ENCODE measurements at places on chromosomes 2 and 18.

- no peak for DNase-seq
Measured at GRCh38 chr2:211503198-211503597, 946.8 kb downstream of the CPS1 start.

GRCh38 chr2:9336241-9336575 is 87.1 kb downstream of the ITGB1BP1 start:
- DNase-seq = no peak

DNA sequence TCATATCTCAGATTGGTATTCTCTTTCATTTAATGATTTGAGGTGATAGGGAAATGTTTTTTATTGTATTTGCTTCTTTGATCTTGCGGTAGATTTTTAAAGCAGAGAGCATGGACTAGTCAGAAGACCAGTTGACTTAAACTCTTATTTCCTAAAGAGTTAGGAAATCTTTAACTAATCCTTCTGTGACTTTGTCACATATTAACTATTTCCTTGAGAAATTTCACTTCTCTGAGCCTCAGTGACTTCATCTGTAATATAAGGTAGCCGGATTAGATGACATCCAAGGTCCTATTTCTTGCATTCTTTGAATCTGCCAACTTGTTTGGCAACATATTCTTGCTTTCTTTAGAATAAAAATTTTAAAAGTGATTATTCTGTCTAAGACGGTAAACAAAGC is 55.6 kb downstream of the MTX2 start:
- DNase-seq = no peak

DNA sequence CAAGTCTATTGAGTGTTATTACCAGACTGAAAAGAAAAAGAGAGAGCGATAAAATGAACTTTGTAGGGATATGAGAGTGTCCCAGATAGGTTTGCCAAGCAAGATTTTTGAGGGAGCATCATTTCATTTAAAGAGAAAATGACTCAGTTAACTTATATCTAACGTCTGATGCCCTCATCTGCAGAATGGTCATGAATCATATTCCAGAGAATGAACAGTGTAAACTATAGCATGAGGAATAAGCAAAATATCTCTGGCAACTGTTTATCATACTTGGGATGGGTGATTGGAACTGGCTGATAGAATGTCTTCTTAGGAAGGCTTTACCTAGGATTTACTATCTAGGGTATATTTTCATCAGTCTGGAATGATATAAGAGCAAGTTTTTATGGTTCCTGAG is 289.4 kb downstream of the CMPK2 start:
- no peak for DNase-seq

- no peak for DNase-seq
Measured at GRCh38 chr2:89850881-89851582, 1159.6 kb downstream of the RPIA start.

- no peak for DNase-seq
Measured at GRCh38 chr2:170525566-170525900, 189.6 kb upstream of the SP5 start.

- no peak for DNase-seq
Measured at GRCh38 chr2:102630458-102630857, 11.1 kb downstream of the SLC9A2 start.

DNA sequence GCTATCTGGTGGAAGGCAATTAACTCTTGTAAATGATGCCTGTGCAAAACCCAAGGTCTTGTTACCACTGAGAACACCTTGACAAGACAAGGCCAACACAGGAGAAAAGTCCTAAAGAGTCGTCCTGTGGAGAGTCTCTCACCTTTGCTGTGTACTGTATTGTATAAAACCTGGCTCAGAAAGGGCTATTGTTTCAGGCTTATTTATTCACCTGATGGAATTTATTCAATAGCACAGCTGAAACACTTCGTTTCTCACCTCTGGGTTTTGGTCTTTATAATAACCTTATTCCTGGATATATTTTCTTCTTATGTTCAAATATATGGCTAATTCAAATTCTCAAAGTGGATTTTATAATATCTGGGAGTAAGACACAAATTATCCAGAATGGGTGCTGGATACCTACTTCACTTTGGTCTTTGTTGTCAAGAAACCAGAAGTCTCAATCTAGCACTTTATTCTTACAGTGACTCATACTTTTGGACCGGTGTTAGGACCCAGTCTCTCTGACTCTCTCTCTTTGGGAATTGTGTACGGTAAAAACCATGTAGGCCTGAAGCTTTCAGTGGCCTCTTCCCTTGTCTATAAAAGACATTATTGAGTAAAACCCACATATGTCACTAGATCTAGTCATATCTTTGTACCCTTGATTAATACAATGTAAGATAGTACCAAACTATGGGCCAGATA is 16.1 kb upstream of the STAT4 start:
- no peak for DNase-seq

DNA sequence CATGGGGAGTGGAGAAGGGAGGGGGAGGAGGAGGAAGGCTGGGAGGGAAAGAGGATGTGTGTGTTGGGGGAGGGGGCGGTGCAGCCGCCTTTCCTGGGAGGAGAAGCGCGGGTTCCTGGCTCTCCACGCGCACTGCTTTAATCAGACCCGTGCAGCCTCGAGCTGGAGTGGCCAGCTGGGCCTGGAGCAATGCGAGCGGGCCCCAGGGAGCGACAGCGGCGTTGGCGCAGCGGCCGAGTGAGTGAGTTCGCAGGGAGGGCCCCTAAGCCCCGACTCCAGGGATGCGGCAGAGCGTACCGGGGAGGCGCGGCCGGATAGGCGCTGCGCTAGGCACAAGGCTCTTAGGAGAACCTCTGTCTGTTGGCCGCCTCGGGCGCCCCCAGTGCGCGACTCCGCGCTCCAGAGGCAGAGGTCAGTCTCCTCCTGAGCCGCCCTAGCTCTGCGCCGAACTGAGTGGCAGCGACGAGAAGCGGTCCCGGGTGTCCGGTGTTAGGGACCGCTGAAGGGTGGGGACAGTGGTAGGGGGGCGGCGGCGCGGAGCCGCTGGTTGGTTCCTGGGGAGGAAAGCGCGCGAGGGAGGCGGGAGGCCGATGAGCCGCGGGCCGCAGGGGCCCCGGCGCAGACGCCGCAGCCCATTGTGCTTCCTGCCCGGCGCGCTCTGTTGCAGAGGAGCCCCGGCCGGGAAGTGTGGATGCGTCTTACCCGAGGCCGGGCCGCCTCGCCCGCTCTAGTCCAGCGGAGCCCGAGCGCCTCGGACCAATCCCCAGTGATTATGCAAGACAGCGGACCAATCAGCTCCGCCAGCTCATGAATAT is 455 bp upstream of the DLX1 start:
- peak; percentile 53 for DNase-seq

DNA sequence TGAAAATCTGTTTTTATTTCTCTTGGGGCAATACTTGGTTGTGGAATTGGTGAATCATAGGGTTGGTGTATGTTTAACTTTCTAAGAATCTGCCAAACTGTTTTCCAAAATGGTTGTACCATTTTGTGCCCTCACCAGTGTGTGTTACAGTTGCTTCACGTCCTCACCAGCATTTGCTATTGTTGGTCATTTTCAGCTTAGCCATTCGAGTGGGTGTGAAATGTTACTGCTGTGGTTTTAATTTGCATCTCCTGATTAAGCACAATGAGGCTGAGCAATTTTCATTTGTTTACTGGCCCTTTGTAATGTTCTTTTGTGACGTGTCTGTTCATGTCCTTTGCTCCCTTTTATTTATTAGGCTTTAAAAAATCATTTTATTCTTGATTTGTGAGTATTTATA is 49.7 kb downstream of the FOSL2 start:
- DNase-seq = no peak

DNA sequence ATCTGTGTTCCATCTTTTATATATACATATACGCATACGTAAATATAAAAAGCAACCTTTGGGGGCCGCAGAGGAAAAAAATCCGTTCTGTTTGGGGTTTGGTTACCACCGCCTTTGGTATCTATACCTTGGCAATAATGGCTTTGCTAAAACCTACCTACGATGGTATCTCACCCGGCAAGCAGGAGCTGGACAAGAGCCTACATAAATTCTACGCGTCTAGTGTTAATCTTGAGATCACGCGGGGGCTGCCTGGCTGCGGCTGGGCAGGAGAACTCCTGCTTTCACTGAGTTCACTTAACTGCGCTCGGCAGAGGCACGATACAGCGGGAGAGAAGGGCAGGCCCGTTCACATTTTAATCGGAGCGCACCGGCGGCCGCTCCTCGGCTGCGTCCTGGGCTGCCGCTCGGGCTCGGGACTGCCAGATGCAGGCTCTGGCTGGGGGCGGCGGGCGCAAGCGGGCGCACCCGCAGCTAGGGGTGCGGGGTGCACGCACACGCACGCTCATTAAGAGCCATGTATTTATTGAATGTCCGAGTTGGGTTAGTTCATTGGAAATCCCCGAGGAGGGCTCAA is 1.7 kb upstream of the POU3F3 start:
- no peak for DNase-seq

DNA sequence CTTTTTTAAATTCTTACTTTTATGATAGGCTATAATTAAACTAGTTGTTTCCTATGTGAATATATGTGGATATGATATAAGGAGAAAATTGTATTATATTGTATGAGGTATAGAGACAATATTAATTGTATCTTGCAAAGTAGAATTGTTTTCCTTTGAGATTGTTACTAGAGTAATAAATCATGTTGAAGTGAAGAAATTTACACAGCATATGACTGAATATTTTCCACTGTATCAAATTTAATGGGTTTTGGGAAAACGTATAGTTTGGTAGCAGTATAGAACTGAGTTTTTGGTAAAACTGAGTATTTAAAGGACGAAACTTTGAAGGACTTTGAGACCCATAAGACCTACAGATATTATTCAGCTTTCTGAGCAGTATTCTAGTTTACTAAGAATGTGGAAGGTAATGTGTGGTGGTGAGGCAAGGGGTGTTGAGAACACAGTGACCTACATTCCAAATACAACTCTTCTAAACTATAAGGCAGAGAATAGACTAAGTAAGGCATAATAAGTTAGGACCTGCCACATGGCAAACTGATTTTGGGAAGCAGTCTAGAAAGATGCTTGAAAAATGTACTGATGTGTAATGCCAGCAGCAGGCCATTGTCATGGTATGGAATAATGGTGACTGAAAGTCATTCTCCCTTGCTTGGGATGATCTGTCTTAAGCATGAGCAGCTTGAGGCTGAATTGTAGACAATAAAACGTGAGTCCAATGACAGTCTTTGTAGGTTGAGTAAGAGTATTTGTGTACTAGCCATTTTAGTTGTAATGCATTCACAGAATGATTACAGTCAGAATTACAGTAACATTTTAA is 29.6 kb downstream of the PKP4 start:
- DNase-seq = no peak

DNA sequence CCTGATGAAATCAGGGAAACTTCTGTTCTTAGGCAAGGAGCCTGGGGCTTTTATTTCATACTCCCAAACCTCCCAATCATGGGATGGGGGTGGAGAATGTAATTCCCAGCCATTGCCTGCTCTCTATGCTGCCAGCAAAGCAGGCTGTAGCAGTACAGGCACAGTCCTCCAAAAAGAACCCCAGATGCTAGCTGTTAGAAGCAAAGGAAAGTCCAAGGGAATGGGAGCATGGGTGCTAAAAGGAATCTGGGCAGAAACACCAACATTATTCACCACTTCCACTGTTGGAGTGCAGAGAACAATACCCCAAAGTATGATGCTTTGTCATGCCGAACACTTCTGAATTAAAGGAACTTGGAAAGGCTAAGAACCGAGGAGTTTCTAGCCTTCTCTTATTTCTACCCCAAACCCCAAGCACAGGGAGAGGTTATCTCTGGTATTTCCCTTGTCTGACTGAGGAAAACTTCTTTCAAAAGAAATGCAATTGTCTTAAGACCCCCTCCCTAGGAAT is 24.7 kb downstream of the MDH1 start:
- DNase-seq = no peak

DNA sequence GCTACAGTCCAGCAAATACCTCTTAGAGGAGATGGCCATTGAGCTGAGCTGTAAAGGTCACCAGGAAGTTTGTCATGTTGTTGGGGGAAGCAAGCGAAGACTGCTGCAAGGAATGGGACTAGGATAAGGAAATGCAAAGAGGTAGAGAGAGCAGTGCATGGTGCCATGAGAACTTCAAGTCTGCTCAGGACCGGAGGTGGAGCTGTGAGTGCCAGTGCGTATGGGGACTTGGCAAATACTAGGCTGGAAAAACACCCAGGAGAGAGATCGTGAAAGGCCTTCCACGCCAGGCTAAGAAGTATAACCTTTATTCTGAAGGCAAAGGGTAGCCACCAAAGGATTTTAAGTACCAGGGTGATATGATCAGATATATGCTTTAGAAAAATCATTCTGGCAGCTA is 71.3 kb downstream of the MEIS1 start:
- no peak for DNase-seq

GRCh38 chr2:29196792-29197788 is 81.9 kb downstream of the CLIP4 start:
- peak; percentile 79 for DNase-seq

GRCh38 chr2:15082105-15083058 is 449.9 kb downstream of the LRATD1 start:
- DNase-seq = no peak

- peak; percentile 12 for DNase-seq
Measured at GRCh38 chr2:232781765-232782164, 5.4 kb upstream of the KCNJ13 start.

DNA sequence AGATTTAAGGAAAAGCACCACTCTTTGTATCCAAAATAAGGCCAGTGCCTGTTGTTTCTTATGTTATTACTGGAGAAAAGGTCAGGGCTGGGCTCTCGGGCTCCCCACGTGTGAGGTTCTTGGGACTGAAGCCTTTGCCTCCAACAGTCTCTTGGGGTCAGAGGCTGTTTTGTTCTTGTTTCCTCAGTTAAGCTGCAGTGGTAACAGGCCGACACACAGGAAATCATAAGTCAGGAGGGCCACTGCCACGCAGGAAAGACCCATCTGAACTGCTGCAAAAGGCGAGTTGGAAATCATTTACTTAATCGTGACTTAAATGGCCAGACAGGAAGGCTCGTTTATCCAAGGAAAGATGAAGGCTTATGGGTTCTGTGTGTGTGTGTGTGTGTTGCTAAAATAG is 30.3 kb upstream of the IL37 start:
- DNase-seq = no peak

DNA sequence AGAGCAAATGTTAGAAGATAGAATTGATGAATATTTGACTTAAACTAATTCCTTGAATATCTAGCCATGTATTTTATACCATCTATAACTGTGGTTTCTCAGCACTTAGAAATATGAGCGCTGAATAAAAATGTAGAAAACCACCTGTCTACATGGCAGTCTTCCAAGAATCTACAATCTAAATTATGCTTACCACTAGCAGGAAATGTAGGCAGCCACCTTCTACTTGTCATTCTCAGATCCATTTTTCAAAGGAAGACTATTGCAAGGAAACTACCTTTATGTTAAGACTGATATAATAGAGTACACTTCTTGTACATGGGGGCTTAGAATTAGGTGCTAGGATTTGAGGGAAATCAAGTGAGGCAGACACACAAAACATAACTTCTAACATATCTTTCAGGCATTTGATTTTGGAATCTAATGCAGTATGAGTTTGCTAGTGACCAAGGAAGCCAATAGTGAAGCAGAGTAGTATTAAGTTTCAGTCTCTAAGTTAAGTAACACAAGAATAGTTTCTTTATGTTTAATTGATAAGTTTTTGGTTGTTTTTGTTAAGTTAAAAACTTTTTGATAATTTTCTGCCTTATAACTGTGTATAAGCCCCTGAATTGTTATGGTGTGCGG is 175.9 kb upstream of the ITGA4 start:
- DNase-seq = peak; percentile 72
